ENCODE measurements at places on chromosomes 4 and X.

- no peak for DNase-seq
Measured at GRCh38 chrX:121581885-121582284, 534.5 kb downstream of the GLUD2 start.

- peak; percentile 14 for DNase-seq
Measured at GRCh38 chr4:54930226-54930625, 195.2 kb downstream of the KDR start.

- DNase-seq = peak; percentile 82
Measured at GRCh38 chr4:158722917-158723793, at the start of gene PPID. Gene PPID, minus strand, starts transcription at chr4:158723396. Its CDS starts 108 bp downstream, at chr4:158723288.

DNA sequence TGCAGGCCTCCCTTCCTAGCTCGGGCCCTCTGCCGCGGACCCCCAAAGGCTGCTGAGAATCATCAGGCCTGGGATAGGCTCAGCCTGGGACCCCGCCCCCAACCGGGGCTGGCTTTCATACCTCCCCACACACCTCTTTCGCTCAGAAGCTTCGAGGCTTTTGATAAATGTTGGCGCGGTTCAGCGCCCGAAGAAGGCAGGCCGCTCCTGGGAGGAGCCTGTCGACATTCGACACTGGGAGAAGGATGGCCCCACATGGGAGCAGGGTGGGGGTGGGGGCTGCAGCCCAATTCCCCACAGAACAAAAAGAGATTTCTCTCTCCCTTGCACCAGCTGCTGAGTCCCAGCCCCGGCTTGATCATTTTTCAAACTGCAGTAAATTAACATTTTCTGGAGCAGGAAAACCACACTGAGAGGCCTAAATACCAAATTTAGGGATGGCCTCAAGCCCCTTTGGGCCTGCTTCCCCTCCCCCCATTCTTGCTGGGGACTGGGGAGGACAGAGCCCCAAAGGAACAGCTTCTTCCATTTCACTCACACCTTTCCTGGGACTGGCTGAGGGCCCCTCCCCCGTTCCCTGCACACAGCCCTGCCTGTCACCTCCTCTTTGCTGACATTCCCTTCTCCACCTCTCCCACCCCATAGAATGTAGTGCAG is 112.9 kb upstream of the PJA1 start:
- DNase-seq = no peak

DNA sequence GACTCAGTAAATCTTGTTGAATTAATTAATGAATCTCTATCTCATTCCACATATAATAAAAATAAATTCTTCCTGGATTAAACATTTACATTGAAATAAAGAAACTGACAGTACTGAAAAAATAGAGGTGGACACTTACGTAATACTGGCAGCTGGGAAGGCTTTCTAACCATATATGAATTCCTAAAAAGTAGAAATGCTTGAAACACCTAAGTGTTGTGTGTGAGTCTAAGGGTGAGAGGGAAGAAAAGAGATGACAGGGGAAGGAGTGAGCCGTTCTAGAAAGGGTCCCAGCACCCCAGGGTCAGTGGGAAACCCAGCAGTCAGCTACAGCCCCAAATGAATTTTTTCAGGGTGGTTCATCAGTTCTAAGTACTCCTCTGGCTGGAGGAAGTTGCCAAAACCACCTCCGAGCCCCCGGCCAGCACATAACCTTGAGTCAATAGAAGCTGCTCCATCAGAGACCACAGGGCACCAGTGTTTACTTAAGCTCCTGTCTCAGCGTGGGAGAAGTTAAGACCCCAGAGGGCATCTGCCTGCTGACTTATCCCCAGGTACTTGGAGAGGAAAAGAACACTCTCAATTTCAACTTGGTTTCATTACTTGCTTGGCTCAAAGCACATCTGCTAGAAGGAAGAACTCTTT is 18.3 kb downstream of the GAB3 start:
- DNase-seq = peak; percentile 89
